NCI-H526 treated with DMSO at 0.1 percent for 48 hours (cell line): ENCODE measurements at places on chromosomes 6 and 20.
A peak's percentile ranks its signal among the peaks of the same experiment; 100 is the strongest.

DNA sequence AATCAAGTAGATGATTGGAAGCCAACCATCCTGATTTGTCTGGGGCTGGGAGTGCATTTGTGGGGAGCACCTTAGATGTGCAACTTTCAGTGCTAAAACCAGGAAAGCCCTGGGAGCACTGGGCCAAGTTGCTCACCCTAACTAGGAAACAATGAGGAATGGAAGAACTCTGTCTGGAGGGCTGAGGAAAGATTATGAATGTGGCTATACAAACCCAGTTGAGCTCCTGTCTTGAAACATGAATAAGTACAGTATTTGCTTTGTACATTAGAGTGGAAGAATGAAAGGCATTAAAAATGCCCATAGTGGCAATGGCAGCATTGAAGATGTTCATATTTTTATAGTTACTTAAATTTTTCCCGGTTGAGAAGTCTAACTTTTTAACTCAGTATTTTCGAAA, 121.1 kb downstream of the HDGFL1 start:
- DNase-seq: no peak

- no peak for DNase-seq
These were observed 45.7 kb downstream of the TMEM200A start for GRCh38 chr6:130411481-130411880.

DNA sequence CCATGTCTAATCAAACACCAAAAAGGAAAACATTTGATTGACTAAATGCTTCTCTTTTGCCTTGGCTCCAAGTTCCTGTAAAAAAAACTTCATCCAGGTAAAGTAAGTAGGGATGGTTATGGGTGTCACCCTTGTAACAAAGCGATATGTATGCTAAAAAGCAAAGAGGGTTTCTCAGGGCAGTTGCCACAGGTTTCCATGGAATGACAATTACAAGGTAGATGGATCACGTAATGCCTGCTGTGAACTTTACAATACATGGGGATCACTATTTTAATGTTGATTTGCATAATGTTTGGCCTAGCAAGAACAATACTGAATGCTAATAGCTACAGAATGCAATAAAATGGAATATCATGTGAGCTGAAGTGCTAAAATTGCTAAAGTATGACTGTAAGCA, 2.9 kb upstream of the BMP2 start:
- peak; percentile 95 for DNase-seq

- DNase-seq: no peak
These were observed 1374.4 kb upstream of the GJE1 start for GRCh38 chr6:140758169-140758877.

- no peak for DNase-seq
These were observed 48.2 kb upstream of the PRND start for GRCh38 chr20:4673371-4674001.

- DNase-seq: no peak
These were observed 60.5 kb downstream of the DST start for GRCh38 chr6:56582236-56582635.

GRCh38 chr6:139903411-139904157, 529.1 kb upstream of the CITED2 start:
- DNase-seq: no peak

DNA sequence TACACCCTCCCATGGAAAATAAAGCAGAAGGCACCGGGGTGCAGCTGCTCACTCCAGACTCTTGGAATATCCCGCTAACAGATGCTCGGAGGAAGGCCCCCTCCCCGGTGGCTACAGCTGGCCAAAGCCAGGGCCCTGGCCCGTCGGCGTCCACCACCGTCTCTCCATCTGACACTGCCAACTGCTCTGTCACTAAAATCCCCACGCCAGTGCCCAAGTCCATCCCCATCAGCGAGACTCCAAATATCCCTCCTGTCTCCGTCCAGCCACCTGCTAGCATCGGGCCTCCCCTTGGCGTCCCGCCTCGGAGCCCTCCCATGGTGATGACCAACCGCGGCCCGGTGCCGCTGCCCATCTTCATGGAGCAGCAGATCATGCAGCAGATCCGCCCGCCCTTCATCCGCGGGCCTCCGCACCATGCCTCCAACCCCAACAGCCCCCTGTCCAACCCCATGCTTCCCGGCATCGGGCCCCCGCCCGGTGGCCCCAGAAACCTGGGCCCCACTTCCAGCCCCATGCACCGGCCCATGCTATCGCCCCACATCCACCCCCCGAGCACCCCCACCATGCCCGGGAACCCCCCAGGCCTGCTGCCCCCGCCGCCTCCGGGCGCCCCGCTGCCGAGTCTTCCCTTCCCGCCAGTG, 143.9 kb downstream of the SOBP start:
- no peak for DNase-seq

DNA sequence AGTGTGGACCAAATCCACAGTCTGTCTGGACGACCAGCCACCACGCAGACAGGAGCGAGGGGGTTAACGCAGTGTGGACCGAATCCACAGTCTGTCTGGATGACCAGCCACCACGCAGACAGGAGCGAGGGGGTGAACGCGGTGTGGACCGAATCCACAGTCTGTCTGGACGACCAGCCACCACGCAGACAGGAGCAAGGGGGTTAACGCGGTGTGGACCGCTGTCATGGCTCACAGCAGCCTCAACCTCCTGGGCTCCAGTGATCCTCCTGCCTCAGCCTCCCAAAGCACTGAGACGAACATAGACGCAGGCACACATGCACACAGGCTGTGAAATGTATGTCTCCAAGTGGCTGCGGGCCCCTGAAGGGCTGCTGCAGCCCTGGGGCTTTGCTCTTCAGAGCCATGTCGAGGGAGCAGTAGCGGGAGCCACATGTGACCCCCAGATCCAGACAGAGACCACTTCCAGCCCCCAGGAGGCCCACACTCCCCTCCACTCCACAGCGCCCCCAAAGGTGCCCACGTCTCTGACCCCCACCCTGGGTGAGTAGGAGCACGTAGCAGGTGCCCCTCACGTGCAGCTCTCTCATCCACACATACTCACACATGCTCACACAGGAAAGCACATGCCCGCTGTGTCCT, 98.1 kb downstream of the YTHDF1 start:
- DNase-seq: no peak

- DNase-seq: no peak
These were observed 23.0 kb downstream of the ERGIC3 start for GRCh38 chr20:35564905-35565304.

GRCh38 chr6:32424589-32425300, 14.9 kb upstream of the HLA-DRA start:
- no peak for DNase-seq

DNA sequence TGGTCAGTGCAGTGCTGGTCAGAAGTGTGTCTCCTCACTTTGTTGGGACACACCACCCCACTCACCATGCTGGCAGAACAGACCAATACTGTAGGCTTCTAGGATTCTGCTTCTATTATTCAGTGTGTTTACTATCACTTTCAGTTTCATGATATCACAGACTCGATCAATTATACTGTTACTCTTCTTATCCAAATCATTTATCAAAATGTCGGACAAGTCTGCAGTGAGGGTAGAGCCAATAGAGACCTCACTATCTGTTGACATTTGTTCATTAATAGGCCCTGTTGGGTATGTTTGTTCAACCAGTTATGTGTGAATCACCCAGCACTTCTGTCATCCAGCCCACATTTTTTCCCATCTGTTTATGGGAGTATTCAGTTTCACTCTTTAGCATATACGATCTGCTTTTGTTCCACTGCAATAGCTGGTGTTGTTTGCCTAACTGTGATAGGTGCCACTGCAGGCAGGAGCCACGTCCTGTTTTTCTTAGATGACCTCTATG, 140.1 kb downstream of the NRN1 start:
- peak; percentile 79 for DNase-seq

- DNase-seq: no peak
These were observed 277.2 kb downstream of the ARHGAP18 start for GRCh38 chr6:129432738-129433137.

DNA sequence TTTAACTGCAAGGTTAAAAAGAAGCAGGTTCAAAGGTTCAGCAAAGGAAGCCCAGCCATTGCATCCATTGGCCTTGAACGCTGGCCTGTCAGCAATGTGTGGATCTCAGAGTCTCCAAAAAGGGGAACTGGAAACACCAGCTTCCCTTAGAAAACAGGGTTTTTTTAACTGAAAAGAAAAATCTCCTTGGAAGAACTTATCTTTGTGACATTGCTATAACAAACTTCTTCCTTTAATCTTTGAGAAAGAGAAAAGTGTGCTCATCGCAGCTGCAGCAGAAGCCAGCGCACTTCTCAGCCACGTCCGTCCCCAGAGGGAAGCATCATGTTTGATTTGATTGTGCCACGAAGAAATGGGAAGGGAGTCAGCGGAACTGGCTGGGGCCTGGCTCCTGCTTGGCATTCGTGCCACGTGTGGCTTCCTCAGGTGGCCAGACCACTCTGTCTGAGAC, 215.0 kb downstream of the SYNDIG1 start:
- no peak for DNase-seq

- no peak for DNase-seq
These were observed 51.1 kb downstream of the KCNB1 start for GRCh38 chr20:49431329-49431728.
